ENCODE measurements at places on chromosomes 5 and 9.

GRCh38 chr5:168188182-168188581 lies 103.3 kb upstream of the WWC1 start:
- DNase-seq: no peak

GRCh38 chr5:157740229-157740610 lies 3.3 kb upstream of the LSM11 start:
- DNase-seq: peak; percentile 53

DNA sequence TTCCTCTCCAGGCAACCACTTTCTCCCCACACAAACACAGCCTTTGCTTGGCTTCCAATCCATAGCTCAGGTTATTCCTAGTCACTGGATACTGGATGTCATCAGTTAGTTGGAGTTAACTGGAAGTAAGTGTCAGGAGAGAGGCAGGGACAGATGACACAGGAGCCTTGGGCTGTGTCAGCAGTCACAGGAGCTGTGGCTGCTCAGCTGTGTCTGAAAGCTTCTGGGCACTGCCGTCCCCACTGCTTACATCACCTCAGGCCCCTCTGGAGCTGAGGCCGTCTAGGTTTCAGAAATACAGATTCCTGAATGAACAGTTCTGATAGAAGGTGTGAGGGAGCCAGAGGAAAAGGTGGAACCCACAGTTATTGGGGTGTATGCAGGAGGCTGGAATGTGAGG lies 17.3 kb upstream of the FAM240B start:
- DNase-seq: no peak

DNA sequence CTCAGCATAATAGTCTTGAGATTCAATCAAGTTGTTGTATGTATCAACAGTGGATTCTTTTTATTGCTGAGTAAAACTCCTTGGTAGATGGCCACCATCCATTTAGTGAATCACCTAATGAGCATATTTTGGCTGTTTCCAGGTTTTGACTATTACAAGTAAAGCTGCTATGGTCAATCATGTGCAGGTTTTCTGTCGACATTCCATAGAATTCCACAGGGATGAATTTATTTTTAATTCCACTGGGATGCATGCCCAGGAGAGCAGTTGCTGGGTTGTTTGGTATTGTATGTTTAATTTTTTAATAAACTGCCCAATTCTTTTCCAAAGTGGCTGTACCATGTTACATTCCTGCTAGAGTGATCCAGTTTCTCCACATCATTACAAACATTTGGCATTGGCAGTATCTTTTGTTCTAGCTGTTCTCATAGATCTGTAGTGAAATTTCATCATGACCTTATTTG lies 10.5 kb upstream of the S1PR3 start:
- no peak for DNase-seq

DNA sequence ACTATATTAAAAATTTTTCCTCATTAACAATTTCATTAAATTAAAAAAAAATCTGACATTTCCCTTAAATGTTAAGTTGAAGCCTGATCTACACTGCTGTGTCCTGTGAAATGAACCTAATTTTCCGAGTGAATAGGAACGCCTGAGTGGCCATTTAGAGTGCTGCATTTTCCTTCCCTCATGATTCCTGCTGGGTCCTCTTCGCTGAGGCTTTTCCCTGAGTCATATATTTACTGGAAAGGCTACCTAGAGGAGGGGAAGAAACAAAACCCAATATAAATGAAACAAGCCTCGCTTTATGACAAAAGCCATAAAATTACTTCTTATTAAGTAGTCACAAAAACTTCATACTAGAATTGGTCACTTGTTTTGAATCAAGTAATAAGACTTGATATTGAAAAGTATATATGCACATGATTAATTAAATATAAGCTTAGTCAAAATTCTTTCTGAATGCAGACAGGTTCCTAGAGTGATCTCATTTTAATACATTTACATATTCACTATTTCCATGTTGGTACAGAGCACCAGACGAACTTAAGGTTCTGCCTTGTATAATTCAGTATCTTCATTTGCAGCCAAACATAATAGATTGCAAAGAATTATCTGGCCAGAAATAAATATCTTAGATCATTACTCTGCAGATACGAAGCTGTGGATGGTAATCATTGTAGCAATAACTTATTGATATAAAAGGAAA lies 6.3 kb upstream of the ISCA1 start:
- DNase-seq: no peak

GRCh38 chr5:68995845-68996545 lies 97.8 kb upstream of the SLC30A5 start:
- DNase-seq: no peak

DNA sequence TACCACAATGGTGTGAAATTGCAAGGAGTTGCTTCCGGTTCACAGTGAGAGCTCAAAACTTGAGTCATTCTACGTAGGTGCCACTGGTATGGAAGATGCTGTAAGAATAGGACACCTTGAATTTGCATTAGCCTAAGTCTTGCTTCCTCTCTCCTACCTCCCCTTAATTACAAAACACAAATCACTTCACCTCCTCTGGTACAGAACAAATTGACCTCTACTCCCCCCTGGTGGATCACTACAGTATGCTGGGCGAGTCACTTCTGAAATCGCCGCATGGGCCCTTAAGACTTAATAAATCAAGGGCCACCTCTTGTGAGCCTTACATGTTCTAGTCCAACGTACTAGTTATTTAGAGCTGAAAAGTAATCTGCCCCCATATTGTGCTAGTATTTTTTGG lies 145.3 kb upstream of the SMARCA2 start:
- DNase-seq: peak; percentile 67

- DNase-seq: no peak
Observed at GRCh38 chr9:13823026-13823425, 490.9 kb downstream of the NFIB start.

- no peak for DNase-seq
Observed at GRCh38 chr5:154220625-154221024, 30.1 kb downstream of the GALNT10 start.

DNA sequence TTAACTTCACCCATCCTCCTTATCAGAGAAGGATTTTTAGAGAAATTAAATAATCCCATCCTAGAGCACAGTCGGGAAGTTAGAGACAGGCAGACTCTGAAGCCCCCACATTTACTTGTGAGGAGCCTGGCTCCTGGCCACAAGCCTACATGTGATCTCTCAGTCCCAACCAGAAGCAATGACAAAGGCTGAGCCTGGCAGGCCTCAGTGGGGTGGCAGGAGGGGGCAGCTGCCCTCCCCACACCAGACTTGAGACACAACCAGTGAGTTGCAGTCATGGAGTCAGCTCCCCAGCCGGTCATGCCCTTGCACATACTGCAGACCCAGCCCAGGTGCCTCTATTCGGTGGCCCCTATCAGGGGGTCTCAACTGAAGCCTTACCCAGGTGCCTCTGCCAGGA lies 11.0 kb downstream of the NAIF1 start:
- no peak for DNase-seq

All from activated CD4-positive, alpha-beta T cell treated with anti-CD3 and anti-CD28 coated beads, Interleukin-2, amount 50 U/mL, for 16 hours (primary cell).